ENCODE measurements at places on chromosomes 6 and 20.
A peak's percentile ranks its signal among the peaks of the same experiment; 100 is the strongest.

DNA sequence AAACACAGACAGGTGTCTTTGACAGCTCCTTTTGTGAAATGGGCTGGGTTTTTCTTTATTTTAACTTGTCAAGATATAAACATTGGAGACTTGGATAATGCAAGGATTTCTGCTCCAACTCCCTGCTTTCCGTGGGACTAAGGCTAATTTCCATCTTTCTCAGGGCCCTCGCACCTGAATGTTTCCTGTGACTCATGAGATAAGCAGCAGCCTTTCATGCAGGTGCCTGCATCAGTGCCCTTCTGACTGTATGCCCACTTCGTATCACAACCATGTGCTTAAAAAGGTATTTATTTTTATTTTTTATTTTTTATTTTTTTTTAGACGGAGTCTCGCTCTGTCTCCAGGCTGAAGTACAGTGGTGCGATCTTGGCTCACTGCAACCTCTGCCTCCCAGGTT is 736.1 kb downstream of the DOK5 start:
- DNase-seq, result no peak

DNA sequence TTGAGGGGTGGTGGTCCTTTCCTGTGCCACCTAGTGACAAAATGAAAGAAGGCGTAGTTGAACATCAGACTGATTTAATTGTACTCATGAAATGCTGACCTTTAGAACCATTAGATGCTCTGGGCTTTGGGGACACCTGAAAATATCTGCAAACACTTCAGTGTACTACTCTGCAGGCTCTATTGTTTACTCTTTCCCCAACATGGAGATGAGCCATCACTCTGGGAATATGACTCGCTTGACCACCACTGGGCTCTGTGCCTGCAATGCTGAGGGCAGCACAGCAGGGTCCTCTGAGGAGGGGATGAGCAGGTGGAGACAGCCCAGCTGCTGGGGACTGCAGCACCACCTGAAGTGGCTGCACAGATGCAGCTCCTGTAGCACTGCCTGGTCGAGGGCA is 74.8 kb upstream of the SLC24A3 start:
- no peak for DNase-seq

- DNase-seq, result peak; percentile 28
Measured at GRCh38 chr6:97440590-97441176, 157.7 kb upstream of the MMS22L start.

DNA sequence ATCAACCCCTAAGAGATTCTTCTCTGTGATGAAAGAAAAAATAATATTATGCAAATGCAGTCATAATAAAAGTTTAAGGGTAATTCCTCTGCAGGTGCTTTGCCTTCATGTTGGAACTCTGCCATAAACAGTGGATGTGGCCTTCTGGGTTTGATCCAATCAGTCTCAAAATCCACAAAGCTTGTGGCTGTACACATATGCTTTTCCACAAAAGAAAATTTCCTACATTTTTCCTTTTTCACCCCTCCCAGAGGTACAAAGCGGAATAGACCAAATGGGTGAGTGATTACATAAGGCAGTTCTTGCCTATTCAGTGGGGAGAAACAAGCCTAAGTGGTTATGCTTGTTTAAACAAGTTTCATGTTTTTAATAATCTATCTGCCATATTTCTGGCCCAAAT is 16.7 kb downstream of the CALHM5 start:
- DNase-seq, result no peak

DNA sequence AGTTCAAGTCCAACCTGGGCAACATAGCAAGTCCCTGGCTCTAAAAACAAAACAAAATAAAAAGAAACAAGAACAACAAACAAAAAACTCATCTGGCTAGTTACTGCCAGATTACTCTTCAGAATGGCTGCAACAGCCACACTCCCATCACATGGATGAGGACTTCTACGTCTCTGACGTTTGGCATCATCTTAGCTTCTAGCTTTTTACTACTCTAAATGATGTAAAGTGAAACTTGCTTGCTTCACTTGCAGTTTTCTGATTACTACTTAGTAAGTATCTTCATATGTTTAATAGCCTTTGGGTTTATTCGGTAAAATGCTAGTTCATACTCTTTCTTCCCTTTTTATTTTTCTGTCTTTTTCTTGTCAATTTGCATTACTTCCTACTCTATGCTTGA is 161.1 kb upstream of the CARMIL1 start:
- no peak for DNase-seq

- DNase-seq, result no peak
Measured at GRCh38 chr20:57198132-57199072, 68.0 kb downstream of the BMP7 start.

DNA sequence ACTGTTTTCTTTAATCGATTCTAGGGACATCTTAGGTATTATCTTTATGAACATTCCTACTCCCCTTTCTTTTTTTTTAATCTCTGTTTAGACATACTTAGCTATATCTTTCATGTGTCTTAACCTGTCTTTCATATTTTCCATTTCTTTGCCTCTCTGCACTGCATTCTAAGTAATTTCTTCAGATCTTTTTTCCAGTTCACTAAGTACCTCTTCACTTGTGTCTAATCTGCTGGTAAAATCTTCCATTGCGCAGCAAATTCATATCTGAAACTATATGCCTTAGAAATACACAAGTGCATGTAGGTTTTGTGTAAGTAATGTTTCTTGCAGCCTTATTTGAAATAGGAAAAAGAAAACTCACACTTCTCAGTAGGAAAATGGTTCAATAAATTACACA is 165.4 kb upstream of the BTBD3 start:
- DNase-seq, result no peak

DNA sequence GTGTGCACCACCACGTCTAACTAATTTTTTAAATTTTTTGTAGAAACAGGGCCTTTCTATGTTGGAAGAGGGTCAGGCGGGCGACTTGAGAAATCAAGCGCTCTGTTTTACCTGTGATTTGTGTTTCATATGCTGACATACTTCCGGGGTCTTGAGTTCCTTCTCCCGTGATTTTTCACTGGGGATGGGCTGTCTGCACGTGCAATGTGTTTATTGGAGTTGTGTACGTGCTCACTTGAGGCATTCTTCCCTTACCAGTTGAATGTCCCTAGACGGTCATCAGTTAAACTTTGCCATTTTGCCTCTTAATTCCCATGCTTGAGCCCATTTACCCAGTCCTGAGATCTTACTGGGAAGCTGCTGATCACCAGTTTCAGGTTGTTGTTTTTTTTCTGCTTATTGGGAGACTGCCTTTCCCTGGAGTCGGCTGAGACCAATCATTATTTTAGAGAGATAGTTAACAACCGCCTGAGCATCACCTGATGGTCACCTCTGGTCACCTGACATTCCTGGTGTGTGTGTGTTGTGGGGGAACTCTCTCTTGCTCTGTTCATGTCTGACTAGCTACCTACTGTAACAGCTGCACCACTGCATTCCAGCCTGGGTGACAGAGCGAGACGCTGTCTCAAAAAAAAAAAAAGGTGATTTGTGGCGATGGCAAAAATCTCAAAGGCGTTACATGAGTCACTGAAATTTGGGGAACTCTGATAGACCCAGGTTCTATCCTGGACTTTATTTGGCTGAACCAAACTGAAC is 34.8 kb upstream of the NCOA3 start:
- DNase-seq, result no peak

- no peak for DNase-seq
Measured at GRCh38 chr20:43936104-43936770, 21.6 kb downstream of the TOX2 start.

DNA sequence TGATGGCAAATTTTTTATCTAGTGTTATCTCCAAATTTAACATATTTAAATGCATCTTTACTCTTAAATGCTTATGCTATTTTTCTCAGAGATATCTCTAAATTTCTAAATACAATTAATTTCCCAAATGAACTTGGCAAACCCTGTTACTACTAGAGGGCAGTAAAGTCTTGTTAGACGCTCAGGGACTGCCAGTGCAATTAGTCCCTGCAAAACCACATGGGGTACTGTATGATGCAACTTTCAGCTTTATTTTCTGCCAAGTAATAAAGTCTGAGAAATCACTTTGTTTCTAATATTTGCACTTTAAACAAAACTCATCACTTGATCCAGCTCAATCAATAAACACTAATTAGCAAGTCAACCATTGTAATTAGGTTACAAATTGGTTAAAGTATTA is 76.0 kb upstream of the ADGRB3 start:
- DNase-seq, result no peak

DNA sequence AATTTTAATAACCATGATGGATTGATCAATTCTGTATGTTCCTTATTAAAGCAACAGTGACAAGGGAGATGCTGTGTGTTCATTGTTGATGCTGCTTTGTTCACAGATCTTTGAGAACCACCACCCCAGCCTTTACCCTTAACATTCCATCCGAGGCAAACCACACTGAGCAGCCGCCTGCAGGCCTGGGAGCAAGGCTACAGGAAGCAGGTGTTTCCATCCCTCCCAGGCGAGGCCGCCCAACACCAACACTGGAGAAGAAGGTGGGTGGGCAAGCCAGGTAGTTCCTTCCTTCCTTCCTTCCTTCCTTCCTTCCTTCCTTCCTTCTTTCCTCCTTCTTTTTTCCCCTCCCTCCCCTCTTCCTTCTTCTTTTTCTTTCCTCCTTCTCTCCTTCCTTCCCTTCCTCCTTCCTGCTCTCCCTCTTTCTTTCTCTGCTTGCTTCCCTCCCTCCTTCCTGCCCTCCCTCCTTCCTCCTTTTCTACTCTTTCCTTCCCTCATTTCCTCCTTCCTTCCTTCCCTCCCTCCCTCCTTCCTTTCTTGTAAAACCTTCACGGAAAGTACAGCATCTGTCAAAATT is 13.7 kb downstream of the TTLL2 start:
- no peak for DNase-seq

DNA sequence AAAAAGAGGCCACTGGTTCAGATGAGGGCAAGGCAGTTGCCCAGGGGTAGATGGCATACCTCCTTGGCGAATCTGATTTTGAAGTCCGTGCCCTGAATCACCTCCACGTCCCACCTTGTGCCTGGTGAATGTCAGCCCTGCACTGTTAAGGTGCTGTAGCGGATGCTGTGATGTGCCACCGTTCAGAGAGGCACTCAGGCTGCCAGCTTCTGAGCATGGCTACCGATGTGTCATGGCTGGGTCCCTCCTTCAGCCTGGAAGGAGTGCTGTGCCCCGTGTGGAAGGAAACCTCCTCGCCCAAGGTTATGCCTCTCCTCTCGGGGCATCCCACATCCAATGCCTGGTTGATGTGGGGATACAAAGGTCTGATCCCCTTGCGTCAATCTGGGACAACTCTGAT is 43.6 kb downstream of the UST start:
- DNase-seq, result no peak

GRCh38 chr6:74939721-74940620 is 265.9 kb downstream of the COL12A1 start:
- no peak for DNase-seq

DNA sequence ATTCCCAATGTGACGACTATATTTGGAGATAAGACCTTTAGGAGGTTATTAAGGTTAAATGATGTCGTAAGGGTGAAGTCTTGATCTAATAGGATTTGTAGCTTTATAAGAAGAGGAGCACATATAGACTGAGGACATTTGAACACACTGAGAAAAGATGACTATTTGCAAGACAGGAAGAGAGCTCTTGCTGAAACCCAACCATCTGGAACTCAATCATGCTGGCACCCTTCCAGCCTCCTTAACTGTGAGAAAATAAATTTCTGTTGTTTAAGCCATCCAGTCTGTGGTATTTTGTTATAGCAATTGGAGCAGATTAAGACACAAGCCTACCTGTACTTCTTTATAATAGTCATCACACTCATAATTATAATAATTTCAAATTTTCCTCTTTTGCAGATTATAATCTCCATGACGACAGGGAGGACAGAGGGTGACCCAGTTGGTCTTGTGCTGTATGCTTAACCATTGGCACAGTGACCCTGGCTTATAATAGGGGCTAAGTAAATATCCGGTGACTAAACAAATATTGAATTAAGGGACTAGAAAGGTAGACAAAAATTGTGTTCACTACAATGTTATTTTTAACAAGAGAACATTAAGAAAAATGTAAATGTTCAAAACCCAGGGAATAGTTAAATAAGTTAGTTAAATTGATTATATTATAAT is 206.4 kb upstream of the HDDC2 start:
- DNase-seq, result no peak

DNA sequence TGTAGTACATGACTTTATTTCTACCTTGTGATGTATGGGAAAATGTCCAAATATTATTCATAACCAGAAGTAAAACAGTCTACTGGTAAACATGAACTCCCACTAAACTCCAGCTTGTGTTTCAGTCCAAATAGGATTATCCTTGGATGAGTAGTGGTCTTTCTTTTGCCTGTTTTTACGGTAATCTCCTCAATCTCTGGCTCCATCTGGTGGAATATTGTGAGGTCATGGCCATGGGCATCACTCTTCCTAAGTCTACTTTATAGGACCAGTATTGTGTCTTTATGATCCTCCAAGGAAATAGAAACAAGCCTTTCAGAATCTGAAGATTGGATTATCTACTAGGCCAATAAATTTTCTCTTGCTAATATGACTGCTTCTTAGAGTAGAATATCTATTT is 505.0 kb downstream of the BMP2 start:
- DNase-seq, result no peak

- no peak for DNase-seq
Measured at GRCh38 chr6:16654701-16655100, 106.6 kb downstream of the ATXN1 start.

GRCh38 chr20:8646033-8646441 is 422.9 kb upstream of the PLCB4 start:
- DNase-seq, result no peak

DNA sequence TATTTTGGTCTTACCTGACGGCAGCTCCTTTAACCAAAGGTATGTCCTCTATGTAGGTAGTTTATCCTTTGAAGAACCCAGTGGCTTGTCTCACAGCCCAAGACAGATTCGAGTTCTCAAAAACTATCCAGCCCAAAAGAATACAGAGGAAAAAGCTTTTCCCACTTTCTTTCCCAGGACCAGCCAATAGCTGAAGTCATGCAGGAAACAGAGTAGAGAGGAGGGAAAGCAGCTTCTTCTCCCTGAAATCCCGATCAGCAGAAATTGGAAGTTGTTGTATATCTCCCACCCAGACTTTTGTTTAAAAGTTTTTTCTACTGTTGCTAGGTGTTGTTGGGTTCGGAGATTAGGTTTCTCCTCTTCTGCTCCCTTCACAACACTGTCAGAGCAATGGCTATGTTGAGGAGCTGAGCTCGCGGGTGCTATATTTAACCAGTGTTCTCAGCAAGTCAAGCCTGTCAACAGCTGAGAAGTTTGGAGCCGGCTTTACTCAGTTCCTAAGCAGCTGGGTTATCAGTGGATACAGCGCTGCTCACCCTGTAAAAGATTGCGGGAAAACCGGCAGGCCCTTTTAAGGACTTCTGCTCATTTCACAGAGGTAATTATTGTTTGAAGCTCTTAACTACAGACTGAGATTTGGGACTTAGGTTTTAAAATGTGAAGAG is at the start of gene FILIP1:
Gene FILIP1 (minus strand): TSS at position 401 of the 665 bp plus-strand sequence. CDS start 78,828 bp downstream, outside the sequence.
- no peak for DNase-seq

- no peak for DNase-seq
Measured at GRCh38 chr6:31776989-31777666, at the start of gene VWA7. Gene VWA7, minus strand, starts transcription at chr6:31777328. Its CDS starts 549 bp downstream, at chr6:31776779.
